DMS 273 treated with DMSO at 0.1 percent for 48 hours (cell line): ENCODE measurements at places on chromosomes 1 and 21.

DNA sequence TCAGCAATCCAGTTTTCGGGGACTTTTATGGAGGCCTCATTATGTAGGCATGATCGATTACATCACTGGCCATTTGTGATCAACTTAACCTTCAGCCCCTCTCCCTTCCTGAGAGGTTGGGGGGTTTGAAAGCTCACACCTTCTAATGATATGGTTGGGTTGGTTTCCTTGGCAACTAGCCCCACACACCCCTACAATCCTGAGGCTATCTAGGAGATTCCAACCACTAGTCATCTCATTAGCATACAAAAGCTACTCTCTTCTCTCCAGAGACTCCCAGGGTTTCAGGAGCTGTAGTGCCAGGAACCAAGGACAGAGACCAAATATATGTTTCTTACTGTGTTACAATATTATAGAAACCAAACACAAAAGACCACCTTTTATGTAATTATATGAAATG lies 35.2 kb upstream of the ZNF326 start:
- DNase-seq, result no peak

DNA sequence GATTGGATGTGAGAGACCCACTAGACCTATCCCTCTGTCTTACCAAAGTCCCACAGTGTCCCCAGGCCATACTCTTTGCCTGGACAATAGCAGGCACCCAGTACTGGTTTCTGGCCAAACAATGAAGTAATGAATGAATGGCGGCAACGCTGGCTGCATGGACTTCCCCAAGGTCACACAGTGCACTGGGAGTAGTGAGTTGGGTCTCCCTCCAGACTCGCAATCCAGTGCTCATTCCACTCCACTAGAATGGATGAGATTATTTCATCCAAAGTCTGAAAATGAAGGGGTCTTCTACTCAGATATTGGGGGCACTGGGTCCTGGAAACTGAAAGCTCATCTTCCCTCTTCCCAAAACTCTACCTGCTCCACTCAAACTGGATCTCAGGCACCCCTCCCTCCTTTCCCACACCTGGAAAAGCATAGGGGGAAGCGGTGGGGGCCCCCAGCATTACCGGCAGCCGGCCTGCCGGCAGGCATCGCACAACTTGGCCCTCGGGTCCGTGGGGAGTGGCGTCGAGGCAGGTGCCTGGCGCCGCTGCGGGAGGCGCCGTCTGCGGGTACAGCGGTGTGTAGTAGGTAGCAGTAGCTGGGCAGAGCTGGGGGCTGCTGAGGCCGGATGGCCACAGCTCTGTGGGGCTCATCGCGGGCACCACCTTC lies 816 bp downstream of the E2F2 start:
- DNase-seq, result no peak

DNA sequence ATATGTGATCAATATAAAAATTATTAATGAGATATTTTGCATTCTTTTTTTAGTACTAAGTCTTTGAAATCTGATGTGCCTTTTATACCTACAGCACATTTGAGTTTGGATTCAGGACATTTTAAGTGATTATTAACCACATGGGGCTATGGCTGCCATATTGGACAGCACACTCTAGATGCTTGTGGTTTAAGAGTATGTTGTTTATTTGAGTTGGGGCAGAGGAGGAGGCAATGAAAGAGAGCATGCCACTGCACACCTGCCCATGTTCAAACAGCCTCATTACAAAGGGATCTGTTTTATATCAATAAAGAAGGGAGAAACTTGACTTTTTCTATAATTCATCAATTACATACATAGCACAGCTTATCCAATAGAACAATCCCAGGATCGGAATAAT lies 99.4 kb upstream of the EDEM3 start:
- no peak for DNase-seq

DNA sequence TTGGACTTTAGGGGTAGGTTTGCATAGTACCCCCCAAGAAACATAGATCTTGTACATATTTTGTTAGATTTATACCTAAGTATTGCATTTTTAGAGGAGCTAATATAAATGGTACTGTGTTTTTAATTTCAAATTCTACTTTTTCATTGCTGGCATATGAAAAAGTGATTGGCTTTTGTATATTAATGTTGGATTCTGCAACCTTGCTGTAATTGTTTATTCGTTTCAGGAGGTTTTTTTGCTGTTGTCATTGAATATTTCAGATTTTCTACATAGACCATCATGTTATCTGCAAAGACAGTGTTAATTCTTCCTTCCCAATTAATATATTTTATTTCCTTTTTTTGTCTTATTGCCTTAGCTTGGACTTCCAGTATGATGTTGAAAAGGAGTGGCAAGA lies 23.0 kb upstream of the EDARADD start:
- DNase-seq, result no peak

- DNase-seq, result no peak
These were observed 45.0 kb downstream of the EVI5 start for GRCh38 chr1:92739669-92740524.

- DNase-seq, result no peak
These were observed 315.3 kb upstream of the DUSP10 start for GRCh38 chr1:222057162-222057561.

DNA sequence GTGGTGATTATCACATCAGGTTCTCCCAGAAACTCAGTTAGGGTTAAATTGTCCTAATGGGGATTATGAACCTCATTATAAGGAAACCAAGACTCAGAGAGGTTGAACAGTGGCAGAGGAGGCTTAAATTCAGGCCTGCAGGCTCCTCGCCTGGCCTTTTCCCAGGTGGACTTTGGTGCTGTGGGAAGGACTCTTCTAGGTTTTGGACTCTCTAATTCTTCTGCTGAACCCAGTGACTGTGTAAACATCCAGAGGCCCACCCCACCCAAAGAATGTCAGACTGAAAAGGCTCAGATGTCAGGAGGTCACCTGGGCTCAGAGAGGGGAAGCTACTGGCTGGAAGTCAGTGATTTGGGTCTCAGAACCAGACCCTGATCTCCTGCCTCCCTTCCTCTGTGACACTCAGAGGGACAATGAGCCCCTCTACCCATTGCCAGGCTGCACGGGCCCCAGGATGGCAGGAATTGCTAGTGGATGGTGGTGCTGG lies 2.5 kb downstream of the ZNF362 start:
- no peak for DNase-seq

- DNase-seq, result no peak
These were observed 23.6 kb downstream of the POU2F1 start for GRCh38 chr1:167244244-167244643.

DNA sequence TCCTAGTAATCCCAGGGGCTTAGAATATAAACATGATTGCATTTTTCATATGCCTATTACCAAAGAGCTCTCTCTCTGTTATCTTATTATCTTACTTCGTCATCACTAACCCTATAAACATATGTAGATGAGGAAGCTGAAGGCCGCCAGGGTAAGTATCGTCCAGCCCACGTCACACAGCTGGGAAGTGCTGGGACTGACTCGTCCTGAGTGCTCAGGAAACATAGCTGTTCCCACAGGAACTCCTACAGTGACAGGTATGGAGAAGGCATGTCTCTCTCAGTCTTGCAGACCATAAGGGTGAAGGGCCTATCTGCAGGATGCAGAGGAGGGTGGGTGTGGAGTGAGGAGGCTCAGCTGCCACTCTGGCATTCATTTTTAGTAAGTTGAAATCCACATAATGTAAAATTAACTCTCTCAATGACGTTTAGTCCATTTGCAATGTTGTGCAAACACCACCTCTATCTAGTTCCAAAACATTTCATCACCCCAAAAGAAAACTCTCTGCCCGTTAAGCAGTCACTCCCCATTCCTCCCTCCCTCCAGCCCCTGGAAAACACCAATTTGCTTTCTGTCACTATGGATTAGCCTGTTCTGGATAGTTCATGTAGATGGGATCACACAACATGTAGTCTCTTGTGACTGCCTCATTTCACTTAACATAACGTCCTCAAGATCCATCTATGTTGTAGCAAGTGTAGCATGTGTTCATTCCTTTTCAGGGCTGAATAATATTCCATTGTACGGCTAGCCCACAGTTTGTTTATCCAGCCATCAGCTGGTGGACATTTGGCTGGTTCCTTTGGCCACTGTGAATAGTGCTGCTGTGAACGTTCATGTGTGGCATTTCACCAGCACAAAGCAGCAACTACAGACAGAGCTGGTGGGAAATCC lies 68.3 kb downstream of the TCP10L start:
- DNase-seq, result no peak

DNA sequence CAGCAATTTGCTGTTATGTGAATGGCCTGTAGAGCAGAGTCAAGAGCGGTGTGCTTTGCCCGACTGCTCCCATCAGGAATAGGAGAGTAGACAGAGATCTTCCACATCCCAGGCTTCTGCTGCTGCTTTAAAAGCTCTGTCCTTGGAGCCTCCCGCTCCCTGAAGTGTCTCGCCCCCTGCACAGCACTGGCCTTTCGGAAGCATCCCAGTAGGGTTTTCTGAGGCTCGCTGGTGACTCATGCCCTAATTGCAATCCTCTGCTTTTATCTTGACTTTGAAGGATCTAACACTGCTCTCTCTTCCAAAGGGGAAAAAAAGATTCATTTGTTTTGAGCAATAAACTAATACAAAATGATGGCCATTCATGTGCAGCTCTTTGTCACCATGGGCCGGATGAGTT lies 13.3 kb upstream of the CD101 start:
- no peak for DNase-seq

GRCh38 chr1:21766210-21766609 lies 16.7 kb downstream of the USP48 start:
- DNase-seq, result no peak

GRCh38 chr1:58649555-58649954 lies 50.3 kb downstream of the MYSM1 start:
- no peak for DNase-seq

GRCh38 chr1:248926401-248927182 lies 20.6 kb downstream of the PGBD2 start:
- no peak for DNase-seq

- no peak for DNase-seq
These were observed 130.7 kb upstream of the ZNF648 start for GRCh38 chr1:182192215-182192614.

DNA sequence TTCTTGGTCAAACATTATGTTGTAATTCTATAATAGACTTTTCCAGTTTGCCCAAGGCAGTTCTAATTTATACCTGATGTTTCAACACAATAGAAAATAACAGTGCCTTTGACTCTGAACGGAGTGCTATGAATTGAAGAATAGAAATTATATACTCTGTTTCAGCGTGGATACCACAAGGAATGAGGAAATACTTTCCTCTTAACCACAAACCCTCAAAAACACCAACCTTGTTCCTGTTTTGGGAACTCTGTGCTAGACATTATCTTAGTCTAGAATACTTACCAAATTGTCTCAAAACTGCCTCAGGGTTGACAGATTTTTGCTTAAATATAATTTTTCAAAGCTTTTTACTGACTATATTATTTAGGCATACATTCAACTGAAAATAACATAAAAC lies 1629.3 kb downstream of the MRPL39 start:
- DNase-seq, result no peak

DNA sequence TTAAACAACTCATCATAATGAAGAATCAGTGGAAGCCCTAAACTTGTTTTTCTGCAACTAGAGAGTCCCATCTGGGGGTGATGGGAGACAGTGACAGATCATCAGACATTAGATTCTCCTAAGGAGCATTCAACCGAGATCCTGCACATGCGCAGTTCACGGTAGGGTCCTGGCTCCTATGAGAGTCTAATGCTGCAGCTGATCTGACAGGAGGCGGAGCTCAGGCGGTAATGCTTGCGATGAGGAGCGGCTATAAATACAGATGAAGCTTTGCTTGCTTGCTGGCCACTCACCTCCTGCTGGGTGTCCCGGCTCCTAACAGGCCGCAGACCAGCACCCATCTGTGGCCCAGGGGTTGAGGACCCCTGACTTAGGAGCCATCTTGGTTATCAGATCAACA lies 247.2 kb downstream of the FMN2 start:
- DNase-seq, result no peak

DNA sequence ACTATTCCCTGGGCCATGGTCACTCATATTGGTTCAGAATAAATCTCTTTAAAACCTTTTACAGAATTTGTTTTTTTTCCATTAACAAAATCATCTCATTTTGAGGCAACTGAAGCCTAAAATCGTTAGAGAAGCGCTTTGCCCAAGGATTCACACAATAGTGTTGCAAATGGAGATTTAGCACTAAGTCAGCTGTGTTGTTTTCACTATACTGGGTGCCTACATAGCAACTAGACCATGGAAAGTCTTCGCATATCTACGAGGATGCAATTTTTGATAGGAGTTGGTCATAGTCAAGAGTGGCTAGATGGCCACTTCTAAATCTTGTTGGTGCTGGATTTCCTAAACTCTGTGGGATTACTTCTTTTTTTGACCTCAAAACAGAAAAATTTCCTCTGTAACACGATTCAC lies 530 bp upstream of the TIPRL start:
- DNase-seq, result no peak

DNA sequence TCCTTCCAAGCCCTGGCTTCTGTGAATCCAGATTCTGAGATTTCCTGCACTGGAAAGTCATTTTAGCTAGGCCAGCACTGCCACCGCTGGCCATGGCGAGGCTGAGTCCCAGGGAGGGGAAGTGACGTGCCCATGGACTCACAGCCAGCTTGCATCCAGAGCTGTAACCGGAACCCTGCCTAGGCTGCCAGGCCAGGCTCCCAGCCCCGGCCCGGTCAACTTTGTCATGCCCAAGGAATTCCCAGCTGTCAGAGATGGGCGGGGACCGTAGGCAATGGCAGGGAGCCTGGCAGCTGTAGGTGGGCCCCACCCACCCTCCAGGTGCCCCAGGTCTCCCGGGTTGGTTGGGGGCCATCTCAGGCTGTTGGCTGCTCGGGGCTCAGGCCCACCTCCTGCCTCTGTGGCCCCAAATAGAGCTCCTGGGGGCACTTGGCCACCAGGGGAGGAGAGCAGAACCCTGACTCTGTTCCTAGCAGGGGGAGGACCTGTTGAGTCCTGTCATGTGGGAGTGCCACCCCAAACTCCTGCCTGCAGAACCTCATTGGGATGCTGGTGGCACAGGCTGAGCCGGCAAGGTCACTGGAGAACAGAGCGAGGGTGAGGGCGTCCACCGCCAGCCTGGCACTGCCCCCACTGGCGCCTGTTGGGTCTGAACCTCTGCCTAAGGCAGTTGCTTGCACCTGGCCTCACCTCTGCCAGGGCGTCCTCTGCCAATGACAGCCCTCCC lies 57.8 kb downstream of the FOXO6 start:
- peak; percentile 100 for DNase-seq

GRCh38 chr21:32878661-32879060 lies 107.1 kb upstream of the PAXBP1 start:
- no peak for DNase-seq

DNA sequence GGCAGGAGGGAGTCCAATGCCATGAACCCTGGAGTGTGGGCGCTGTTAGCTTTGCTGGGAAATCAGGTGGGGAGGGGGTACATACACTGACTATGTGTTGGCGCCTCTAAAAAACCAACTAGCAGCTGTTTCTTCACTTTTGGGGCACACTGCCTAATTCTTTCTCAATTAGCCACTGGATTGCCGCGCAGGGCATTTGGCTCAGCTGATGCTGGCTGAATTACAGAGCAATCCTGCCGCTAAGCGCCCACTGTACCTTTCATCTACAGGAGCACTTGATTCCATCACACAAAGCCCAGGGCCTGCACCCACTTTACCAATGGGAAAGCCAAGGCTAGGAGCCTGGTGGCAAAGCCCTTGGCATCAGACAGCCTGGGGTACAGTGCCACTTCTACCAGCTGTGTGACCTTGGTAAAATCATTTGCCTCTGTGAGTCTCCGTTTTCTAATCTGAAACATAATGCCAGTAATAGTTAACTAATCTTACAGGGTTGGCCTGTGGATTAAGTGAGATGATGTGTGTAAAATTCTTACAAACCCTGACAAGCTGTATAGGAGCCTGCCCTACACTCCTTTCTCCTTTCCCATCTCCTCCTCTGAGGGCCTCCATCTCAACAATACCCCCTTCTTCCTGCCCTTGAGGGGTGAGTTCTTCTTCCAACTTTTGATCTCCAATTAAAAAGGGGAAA lies 59.0 kb downstream of the UBE2T start:
- DNase-seq, result no peak

- DNase-seq, result no peak
These were observed 31.3 kb downstream of the PKNOX1 start for GRCh38 chr21:43005635-43006034.
